ENCODE measurements at places on chromosomes 13 and 19. TPM values are rescaled to one million over a fixed set of nuclear protein-coding genes. Genes with fewer than 3 reads are reported as not detected.

Gene CD33
- total RNA-seq, result 0.51 TPM

- DNase-seq, result no peak
Measured at GRCh38 chr19:6787393-6787792, 14.9 kb downstream of the VAV1 start.

Gene AP1M2
- total RNA-seq, result not detected

GRCh38 chr19:41356984-41357739 is 3.4 kb upstream of the TGFB1 start:
- peak; percentile 40 for DNase-seq

DNA sequence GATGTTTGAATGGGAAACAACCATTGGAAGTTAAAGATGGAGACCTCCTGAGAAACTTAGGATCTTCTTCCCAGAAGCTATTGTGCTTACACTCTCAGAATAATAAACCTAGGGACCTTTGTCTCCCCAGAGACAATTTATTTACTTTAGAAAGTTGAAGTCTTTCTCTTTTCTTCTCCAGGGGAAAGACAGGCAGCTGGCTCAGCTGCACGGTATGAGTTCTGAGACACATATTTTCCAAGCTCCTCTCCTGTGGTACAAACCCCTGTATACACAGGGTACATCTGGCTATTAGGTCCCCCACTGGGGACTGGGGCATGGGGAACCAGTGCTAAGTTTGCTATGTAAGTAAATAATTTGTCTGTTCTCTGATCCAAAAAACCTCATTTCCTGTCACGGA is 67.5 kb upstream of the POSTN start:
- no peak for DNase-seq

Gene TSHZ3
- total RNA-seq, result 0.95 TPM

GRCh38 chr19:56314018-56314380 is 640 bp downstream of the ZSCAN5A start:
- no peak for DNase-seq

DNA sequence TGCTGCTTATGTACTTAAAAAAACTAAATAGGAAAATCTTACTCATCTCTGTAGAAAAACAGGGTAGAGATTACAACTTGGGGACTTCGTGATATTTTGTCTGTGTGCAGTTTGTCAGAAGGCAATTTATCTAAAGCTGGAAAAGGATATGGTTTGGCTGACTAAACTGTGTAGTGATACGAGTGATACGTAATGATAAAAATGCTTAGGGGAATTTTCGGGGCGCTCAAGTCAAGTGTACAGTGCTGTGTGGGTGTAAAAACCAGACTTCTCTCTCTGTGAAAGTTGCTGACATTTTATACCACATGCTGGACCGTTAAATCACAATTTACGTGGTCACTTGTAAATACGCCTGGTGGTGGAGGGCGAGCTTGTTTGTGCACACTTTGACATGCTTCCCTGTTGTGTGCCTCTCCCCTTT is 221.7 kb downstream of the KCNRG start:
- peak; percentile 19 for DNase-seq

- DNase-seq, result no peak
Measured at GRCh38 chr13:27666951-27667350, 45.3 kb downstream of the POLR1D start.

DNA sequence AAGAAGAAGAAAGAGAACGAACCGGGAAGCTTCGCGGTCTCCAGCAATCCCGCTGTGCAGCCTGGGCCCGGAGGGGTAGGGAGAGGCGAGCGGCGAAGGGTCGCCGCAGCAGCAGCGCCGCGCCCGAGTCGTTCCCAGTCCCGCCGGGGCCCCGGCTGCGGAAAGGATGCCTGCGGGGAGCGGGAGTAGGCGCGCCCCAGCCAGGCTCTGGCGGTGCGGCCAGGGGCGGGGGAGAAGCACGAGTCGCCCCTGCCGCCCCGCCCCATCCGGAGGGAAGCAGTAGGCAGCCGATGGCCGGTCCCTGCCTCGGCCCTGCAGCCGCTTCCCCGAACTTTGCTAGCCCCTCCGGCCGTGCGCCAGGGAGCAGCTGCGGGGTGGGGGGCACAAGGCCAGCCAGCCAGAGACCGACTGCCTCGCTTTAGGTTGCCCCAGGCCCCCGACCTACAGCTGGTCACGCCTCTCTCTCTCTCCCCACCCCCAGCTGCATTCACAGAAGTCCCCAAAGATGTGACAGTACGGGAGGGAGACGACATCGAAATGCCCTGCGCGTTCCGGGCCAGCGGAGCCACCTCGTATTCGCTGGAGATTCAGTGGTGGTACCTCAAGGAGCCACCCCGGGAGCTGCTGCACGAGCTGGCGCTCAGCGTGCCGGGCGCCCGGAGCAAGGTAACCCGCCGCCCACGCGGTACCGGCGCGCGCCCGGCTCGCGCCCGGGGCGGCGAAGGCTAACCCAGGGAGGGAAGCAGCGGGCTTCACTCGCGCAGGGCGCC is 1.1 kb downstream of the VSTM2B start:
- DNase-seq, result no peak

Gene CGB5
- total RNA-seq, result not detected

GRCh38 chr13:27605099-27605498 is 15.2 kb downstream of the LNX2 start:
- DNase-seq, result no peak

GRCh38 chr19:16795731-16796130 is 33.5 kb upstream of the SIN3B start:
- no peak for DNase-seq

DNA sequence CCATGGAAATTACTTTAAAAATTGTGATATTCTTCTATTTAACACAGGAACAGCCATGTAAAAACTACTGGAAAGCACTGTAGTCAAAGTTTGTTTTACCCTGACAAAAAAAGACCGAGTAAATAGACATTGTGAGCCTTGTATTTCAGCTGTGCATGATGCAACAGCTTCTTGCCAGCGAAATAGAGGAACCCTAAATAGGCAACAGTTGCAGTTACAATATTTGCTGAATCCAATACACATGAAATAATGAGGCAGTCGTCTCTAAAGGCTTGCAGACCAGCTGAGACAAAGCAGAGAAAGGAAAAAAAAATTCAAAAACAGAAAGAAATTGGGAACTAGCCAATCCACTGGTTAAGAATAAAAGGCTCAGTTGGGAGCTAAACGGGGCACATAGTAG is 1001.1 kb downstream of the OLFM4 start:
- DNase-seq, result no peak

Gene ZNF865
- total RNA-seq, result 14.5 TPM

- no peak for DNase-seq
Measured at GRCh38 chr13:23749288-23749873, 139.8 kb downstream of the MIPEP start.

DNA sequence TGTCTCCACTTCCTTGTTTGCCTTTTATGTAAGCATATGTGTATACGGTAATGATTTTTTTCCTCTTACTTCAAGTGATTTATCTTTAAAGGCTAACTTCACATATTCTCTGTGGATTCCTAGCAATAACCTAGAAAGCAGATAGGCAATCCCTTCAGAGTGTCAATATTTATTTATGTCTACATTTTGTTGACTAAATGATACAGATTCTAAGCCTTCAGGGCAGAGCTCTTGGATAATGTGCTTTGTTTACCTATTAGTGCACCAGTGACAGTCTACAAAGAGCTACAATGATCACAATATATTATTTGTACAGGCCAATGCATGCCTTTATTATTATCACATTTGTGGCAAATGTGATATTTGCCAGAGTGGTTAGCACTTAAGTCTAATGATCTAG is 406.2 kb downstream of the EFNB2 start:
- DNase-seq, result no peak

Gene U2AF1L4
- total RNA-seq, result 18.9 TPM

Gene MATK
- total RNA-seq, result 87.6 TPM

Gene ZNF490
- total RNA-seq, result 7.5 TPM

Gene TGFBR3L
- total RNA-seq, result 2.4 TPM

- no peak for DNase-seq
Measured at GRCh38 chr13:34467450-34468083, 474.5 kb upstream of the NBEA start.

DNA sequence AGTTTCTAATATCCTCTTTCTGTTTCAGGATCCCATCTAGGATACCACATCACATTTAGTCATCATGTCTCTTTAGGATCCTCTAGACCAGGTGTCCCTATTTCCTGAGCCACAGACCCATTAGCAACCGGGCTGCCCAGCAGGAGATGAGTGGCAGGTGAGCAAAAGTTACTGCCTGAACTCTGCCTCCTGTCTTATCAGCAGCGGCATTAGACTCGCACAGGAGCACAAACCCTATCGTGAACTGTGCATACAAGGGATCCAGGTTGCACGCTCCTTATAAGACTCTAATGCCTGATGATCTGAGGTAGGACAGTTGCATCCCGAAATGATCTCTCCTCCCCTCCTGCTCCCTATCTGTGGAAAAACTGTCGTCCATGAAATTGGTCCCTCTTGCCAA is 7.8 kb upstream of the CEBPG start:
- DNase-seq, result no peak

DNA sequence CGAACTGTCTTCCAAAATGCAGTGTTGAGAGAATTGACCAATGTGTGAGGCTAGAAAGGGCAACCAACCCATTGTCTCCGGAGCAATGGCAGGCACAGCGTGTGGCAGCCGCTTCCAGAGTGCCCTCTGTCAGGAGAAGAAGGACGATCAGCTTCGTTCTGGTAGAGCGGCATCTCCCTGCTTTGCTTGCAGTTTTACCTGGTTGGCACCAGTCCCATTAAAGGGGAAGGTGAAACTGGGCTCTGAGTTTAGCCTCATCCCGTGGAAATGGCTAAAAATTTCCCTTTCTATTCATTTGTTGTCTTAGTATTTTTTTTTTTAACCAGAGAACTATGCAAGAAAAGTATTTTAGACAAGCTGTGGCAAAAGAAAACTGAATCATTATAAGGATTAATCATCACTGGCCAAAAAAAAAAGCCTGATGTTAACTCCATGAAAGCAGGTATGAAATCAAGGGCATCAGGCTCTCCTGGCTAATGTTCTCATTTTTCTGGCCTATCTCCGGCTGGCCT is 81.5 kb upstream of the SLC7A1 start:
- no peak for DNase-seq

DNA sequence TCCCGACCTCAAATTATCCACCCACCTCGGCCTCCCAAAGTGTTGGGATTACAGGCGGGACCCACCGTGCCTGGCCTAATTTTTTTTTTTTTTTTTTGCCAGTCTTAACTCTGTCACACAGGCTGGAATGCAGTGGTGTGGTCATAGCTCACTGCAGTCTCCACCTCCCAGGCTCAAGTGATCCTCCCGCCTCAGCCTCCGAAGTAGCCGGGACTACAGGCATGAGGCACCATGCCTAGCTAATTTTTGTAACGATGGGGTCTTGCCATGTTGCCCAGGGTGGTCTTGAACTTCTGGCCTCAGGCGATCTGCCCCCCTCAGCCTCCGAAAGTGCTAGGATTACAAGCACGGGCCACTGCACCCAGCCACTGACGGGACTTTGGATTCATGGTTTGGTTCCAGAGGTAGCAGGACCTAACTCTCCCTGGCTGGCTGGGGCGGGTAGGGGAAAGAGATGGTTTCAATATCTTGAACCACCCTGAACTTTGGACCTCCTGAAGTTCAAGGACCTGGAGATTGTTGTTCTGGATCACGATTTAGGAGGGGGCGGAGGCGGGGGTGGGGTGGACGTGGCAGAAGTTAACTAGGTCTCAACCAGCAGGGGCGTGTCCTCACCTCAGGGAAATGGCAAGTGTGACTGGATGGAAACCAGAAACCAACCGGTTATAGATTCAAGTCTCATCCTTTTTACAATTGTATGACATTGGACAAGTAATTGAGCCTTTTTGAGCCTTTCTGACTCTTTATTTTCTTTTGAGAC is 40.8 kb downstream of the IER2 start:
- DNase-seq, result no peak

DNA sequence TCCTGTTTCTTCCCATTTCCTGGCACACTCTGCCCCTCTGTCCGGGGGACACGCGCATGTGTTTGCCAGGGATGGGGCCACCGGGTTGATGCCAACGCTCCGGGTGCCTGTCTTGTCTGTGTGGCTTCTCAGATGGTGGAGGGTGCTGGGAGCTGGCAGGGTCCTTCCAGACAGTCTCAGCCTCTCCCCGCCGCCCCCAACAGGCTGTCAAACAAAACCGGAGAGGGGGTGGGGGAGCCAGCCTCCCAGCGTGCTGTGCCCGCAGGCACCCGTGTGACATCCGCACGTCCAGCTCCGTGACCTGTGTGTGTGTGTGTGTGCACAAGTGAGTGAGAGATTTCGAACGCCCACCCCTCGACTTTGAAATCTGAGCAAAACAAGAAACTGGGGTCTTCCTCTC is 10.6 kb upstream of the EHD2 start:
- no peak for DNase-seq

DNA sequence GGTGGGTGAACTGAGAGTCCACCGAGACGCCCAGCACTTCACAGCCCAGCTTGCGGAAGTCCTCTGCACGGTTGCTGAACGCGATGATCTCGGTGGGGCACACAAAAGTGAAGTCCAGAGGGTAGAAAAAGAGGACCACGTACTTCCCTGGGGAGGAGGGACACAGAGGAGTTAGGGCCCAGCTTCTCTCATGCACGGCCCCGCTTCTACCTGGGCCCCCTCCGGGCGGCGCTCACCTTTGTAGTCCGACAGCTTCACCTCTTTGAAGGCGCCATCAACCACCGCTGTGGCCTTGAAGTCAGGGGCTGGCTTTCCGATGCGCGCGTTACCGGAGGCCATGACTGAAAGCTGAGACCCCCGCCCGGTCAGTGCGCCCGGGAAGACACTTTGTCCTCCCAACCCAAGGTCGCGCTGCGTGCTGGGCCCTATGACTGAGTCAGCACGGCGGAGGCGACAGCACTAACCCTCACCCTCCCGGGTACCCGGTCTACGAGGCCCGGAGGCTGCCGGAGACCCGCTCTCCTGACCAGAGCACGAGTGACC is 606 bp downstream of the PRDX2 start:
- DNase-seq, result no peak

GRCh38 chr13:48304143-48304876 is 759 bp downstream of the RB1 start:
- no peak for DNase-seq

DNA sequence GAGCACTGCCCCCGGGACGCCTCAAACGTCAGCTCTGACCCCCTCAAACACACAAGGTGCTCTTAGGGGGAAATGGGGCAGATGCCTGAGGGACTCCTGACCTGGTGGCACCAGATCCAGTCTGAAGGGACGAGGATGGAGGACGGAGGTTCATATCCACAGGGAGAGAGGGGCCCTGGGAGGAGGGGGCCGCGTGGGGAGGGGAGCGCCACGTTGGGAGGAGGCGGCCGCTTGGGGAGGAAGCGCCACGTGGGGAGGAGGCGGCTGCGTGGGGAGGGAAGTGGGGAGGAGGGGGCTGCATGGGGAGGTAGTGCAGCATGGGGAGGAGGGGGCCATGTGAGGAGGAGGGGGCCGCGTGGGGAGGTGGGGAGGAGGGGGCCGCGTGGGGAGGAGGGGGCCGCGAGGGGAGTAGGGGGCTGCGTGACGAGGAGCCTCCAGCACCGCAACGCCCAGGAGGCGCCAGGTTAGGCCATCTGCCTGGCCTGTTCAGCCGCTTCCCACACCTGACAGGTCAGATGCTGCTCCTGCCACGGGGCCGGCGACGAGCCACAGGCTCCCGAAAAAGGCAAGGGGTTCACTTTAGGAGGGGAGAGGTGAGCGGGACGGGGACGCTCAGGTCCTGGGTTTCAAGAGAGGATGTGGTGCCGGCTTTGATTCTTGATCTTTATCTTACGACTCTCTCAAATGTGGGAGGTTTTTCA is 36.7 kb upstream of the C13orf46 start:
- no peak for DNase-seq

GRCh38 chr19:9838324-9838723 is 3.2 kb downstream of the PIN1 start:
- DNase-seq, result no peak

Gene KLK12
- not detected for total RNA-seq
